Activated CD8-positive, alpha-beta T cell treated with anti-CD3 and anti-CD28 coated beads for 36 hours (primary cell): ENCODE measurements at places on chromosomes 2 and 18. TPM values are rescaled to one million over a fixed set of nuclear protein-coding genes. Genes with fewer than 3 reads are reported as not detected.

DNA sequence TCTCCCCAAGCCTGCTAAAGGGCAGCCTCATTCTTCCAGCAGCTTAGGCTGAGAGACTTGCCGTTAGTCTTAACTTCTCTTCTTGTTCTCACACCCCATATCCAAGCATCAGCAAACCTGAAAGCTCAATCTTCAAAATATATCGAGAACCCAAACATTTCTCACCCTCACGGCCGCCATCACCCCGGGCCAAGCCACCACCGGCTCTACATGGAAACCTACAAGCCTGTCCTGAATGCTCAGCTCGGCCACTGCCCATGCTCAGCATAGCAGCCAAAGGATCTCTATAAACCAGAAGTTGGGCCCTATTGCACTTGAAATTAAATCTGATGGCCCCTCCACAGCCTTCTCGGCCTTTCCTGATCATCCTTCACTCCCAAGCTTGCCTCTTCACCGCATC is 2.1 kb downstream of the HS1BP3 start:
- no peak overlapping the region for H3K4me3 ChIP-seq
- peaks cover 17% of the 10 kb centered on the region for H3K4me1 ChIP-seq
- H3K27ac ChIP-seq, result no peak overlapping the region
- H3K36me3 ChIP-seq, result no peaks in the 10 kb centered on the region

- H3K4me3 ChIP-seq, result no peak overlapping the region
- no peak overlapping the region for H3K27ac ChIP-seq
- no peak for DNase-seq
- H3K36me3 ChIP-seq, result peaks cover 18% of the 10 kb centered on the region
- peaks cover 7% of the 10 kb centered on the region for H3K4me1 ChIP-seq
- H3K27me3 ChIP-seq, result no peaks in the 10 kb centered on the region
Measured at GRCh38 chr2:201396595-201396994, 39.5 kb upstream of the FLACC1 start.

- peaks cover 22% of the 10 kb centered on the region for H3K4me1 ChIP-seq
- H3K36me3 ChIP-seq, result no peaks in the 10 kb centered on the region
- no peak overlapping the region for H3K4me3 ChIP-seq
- no peak overlapping the region for H3K27ac ChIP-seq
Measured at GRCh38 chr2:231525248-231526163, 4.7 kb downstream of the NMUR1 start.

DNA sequence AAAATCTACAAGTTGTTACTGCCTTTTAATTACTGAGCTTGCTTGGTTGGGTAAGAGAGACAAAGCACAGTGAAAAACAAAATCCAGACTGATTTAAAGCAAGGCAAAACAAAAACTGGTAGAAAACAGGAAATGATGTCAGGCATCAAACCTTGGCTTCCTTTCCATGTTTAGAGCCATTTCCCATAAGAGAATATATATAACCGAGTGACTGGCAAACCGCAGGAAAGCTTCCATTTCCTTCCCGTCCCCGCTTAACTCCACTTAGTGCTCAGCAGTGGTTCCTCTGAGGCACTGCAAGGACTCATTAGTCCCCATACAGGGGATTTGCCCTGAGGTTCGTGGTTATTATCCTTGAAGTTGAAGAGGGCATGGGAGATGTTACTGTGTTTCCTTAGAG is 446.3 kb downstream of the LPIN1 start:
- H3K36me3 ChIP-seq, result peaks cover 3% of the 10 kb centered on the region
- H3K27ac ChIP-seq, result no peak overlapping the region
- no peaks in the 10 kb centered on the region for H3K27me3 ChIP-seq
- DNase-seq, result no peak

GRCh38 chr18:63897072-63897471 is 9.6 kb downstream of the SERPINB2 start:
- H3K4me3 ChIP-seq, result no peak overlapping the region
- H3K27ac ChIP-seq, result no peak overlapping the region
- H3K27me3 ChIP-seq, result peaks cover 8% of the 10 kb centered on the region
- no peaks in the 10 kb centered on the region for H3K36me3 ChIP-seq
- H3K4me1 ChIP-seq, result no peaks in the 10 kb centered on the region

- H3K4me3 ChIP-seq, result no peak overlapping the region
- peaks cover 3% of the 10 kb centered on the region for H3K4me1 ChIP-seq
- DNase-seq, result peak; percentile 28
- no peaks in the 10 kb centered on the region for H3K36me3 ChIP-seq
- no peak overlapping the region for H3K27ac ChIP-seq
Measured at GRCh38 chr2:25543939-25544338, 129.4 kb downstream of the DTNB start.

DNA sequence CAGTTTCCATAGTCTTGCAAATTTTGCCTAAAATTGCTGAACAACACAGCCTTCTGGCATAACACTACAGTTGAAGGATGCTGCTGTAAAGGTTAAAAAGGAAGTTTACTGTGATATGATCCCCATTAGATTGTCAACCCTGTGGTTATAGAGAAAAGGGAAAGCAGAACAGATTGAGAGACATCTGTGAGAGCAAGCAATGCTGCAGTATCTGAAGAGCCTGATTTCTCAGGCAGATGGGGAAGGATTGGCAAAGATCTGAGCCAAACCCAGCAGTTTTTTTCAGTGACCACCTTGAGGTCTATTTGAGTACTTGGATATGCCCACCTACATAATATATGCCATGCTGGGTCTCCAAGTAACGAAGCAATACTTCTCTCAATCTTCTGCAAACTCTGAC is 8.5 kb upstream of the ST8SIA3 start:
- H3K4me1 ChIP-seq, result no peaks in the 10 kb centered on the region
- H3K4me3 ChIP-seq, result no peak overlapping the region
- H3K27me3 ChIP-seq, result peaks cover 23% of the 10 kb centered on the region
- no peaks in the 10 kb centered on the region for H3K36me3 ChIP-seq
- no peak for DNase-seq
- no peak overlapping the region for H3K27ac ChIP-seq

Gene CD8A
- 419 TPM for total RNA-seq

Gene ASNSD1
- total RNA-seq, result 41.0 TPM

DNA sequence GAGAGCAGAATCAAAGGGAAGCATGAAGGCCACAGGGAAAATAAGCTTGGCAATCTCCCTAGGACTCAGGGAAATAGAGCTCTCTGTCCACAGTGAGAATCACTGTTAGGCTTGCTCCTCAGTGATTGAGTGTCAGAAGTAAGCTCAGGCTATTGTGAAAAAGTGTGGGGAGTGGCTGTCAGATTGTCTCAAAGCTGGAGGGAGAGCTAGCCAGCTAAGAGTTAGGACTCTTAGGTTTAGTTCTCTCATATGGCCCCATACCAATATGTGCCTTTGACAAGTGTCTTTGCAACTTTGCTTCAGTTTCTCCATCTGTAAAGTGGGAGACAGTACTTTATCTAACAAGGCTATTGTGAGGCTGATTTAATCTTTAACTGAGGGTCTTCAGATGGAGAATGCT is 17.2 kb downstream of the EIF4E2 start:
- DNase-seq, result no peak
- no peaks in the 10 kb centered on the region for H3K4me1 ChIP-seq
- no peak overlapping the region for H3K4me3 ChIP-seq

Gene SLC11A1
- 0.13 TPM for total RNA-seq

GRCh38 chr2:217065695-217066405 is 206.0 kb upstream of the TNP1 start:
- no peaks in the 10 kb centered on the region for H3K4me1 ChIP-seq
- H3K27me3 ChIP-seq, result peaks cover 7% of the 10 kb centered on the region
- no peaks in the 10 kb centered on the region for H3K36me3 ChIP-seq

GRCh38 chr2:99602476-99602875 is 112.7 kb upstream of the REV1 start:
- no peaks in the 10 kb centered on the region for H3K27me3 ChIP-seq
- DNase-seq, result no peak
- H3K4me3 ChIP-seq, result no peak overlapping the region
- no peaks in the 10 kb centered on the region for H3K4me1 ChIP-seq

DNA sequence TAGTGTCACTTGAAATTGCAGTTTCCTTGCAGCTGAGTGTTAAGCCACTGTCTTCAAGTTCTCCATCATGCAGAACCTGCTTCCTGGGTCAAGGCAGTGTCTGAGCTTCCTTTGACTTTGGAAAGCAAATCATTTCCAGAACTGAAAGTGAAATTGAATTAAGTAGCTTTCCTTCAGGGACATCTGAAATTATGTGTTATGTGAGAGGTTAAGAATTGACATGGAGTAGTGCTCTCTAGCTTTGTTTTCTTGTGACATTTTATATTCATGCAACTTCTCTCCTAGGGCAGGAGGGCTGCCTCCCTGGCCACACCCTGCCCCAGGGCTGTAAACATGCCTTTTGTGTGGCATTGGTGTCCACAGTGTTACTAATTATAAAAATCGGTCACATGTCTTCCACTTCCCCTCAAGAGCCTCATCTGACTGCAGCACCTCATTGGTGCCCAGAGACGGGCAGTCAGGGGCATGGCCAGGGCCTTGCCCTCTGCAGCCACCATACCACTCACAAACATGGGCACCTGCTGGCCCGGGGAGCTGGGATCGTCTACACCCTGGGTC is 14.4 kb downstream of the RAB12 start:
- peaks cover 46% of the 10 kb centered on the region for H3K4me1 ChIP-seq
- DNase-seq, result no peak
- H3K36me3 ChIP-seq, result peaks cover 50% of the 10 kb centered on the region
- no peaks in the 10 kb centered on the region for H3K27me3 ChIP-seq

DNA sequence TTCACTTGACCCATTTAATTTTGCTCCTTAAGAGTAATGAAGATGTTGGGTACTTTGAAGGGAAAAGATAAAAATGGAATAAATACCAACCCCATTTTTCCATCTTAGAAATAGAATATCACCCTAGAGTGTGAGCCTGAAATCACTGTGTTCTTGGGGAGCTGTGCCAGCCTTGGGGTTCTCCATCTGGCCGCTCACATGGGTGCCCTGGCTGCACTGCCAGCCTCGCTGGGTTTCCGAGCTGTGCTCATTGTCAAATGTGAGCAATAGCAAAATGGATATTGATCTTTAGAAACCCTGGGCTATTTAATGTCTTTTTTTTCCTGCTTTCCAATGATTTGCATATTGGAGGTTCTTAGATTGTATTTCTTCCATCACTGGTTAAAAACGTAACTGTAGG is 9.3 kb downstream of the APCDD1 start:
- H3K27me3 ChIP-seq, result peaks cover 1% of the 10 kb centered on the region
- no peaks in the 10 kb centered on the region for H3K36me3 ChIP-seq
- no peak overlapping the region for H3K27ac ChIP-seq
- no peaks in the 10 kb centered on the region for H3K4me1 ChIP-seq
- no peak for DNase-seq

GRCh38 chr18:72727038-72727655 is 140.6 kb downstream of the NETO1 start:
- no peaks in the 10 kb centered on the region for H3K4me1 ChIP-seq
- no peak for DNase-seq
- no peaks in the 10 kb centered on the region for H3K27me3 ChIP-seq
- no peaks in the 10 kb centered on the region for H3K36me3 ChIP-seq

- no peak overlapping the region for H3K4me3 ChIP-seq
- peaks cover 4% of the 10 kb centered on the region for H3K27me3 ChIP-seq
- no peaks in the 10 kb centered on the region for H3K36me3 ChIP-seq
- no peak overlapping the region for H3K27ac ChIP-seq
- no peaks in the 10 kb centered on the region for H3K4me1 ChIP-seq
Measured at GRCh38 chr2:191800874-191801273, 46.0 kb downstream of the CAVIN2 start.

- no peak overlapping the region for H3K27ac ChIP-seq
- no peaks in the 10 kb centered on the region for H3K4me1 ChIP-seq
- no peak for DNase-seq
- H3K4me3 ChIP-seq, result no peak overlapping the region
Measured at GRCh38 chr2:79750321-79750720, 237.5 kb downstream of the CTNNA2 start.

Gene CIAO1
- total RNA-seq, result 72.1 TPM

GRCh38 chr2:23100406-23100805 is 284.6 kb upstream of the KLHL29 start:
- DNase-seq, result no peak
- no peaks in the 10 kb centered on the region for H3K27me3 ChIP-seq
- no peak overlapping the region for H3K4me3 ChIP-seq
- H3K36me3 ChIP-seq, result no peaks in the 10 kb centered on the region
- no peaks in the 10 kb centered on the region for H3K4me1 ChIP-seq
- H3K27ac ChIP-seq, result no peak overlapping the region

DNA sequence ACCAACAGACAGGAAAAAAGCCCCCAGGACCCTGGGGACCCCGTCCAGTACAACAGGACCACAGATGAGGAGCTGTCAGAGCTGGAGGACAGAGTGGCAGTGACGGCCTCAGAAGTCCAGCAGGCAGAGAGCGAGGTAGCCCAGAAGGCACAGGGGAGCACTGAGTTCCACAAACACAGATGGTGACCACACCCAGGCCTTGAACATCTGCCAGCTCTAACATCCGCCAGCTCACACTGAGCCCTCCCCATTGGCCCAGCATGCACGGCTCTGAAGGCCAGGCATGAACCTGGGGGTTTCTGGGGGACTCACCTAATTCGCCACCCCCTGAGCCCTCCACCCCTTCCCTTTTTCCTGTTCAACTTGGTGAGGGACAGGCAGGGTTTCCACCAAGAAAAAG is 25.6 kb upstream of the PRLH start:
- no peaks in the 10 kb centered on the region for H3K27me3 ChIP-seq
- H3K36me3 ChIP-seq, result no peaks in the 10 kb centered on the region
- H3K4me3 ChIP-seq, result no peak overlapping the region
- H3K4me1 ChIP-seq, result no peaks in the 10 kb centered on the region
- no peak overlapping the region for H3K27ac ChIP-seq

Gene HSPE1
- 345 TPM for total RNA-seq

DNA sequence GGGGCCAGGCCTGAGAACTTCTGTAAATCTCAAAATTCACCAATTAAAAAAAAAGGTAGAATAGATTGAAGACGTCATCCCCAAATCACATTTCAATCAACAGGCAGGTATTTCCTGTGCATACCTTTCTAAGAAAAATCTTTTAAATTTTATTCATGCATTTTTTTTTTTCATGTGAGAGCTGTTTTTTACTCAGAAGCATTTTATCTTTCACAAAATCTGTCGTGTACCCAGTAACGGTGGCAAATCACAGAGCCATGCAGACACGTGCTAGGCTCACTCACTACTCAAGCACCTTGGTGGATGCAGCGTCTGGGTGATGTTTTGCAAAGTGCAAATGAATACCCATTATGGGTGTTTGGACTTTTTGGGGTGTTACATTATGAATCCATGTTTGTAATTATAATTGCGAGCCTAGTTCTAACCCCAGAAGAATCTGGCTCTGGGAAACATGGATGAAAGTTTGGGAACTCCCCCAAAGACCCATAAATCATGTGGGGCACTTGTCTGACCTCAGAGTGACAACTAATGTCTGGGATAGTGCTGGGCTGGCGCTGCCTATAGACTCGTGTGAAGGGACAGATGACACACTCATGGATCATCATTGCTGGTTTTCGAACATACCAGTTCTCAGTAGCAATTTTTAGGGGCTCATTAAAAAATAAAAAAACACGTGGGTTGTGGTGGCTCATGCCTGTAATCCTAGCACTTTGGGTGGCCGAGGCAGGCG is 335.2 kb downstream of the LPIN1 start:
- H3K4me1 ChIP-seq, result peaks cover 8% of the 10 kb centered on the region
- no peaks in the 10 kb centered on the region for H3K27me3 ChIP-seq
- H3K4me3 ChIP-seq, result no peak overlapping the region

Gene VAMP5
- 29.4 TPM for total RNA-seq

Gene IL36B
- not detected for total RNA-seq

Gene MC4R
- not detected for total RNA-seq
